GM04504 (cell line): ENCODE measurements at places on chromosomes 16 and 17.

DNA sequence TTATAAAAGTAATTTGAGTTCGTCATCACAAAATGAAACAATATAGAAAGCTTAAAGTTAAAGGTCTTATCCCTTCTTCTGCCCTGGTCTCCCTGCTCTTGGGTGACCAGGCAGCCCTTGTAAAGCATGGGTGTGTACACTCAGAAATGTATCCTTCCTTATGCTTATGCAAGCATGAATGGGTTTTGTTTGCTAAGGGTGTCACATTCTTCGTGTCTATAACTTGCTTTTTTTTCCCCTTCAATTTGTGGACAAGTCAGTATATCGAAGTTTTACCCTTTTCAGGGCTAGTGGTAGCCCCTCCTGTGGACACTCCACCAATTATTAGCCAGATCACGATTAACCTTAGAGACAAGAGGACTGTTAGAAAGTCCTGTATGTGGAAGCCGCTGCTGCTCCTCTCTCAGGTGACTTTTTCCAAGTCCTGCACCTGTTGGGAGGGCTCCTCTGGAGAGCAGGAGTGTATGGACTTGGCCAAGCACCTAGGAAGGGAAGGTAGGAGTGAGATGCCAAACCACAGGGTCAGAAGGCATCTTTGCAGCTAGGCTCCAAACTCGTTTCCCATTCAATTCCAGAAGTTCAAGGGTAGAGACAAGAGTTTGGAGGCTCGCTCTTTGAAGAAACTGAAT, 50.9 kb downstream of the LDHD start:
- no peak for DNase-seq

DNA sequence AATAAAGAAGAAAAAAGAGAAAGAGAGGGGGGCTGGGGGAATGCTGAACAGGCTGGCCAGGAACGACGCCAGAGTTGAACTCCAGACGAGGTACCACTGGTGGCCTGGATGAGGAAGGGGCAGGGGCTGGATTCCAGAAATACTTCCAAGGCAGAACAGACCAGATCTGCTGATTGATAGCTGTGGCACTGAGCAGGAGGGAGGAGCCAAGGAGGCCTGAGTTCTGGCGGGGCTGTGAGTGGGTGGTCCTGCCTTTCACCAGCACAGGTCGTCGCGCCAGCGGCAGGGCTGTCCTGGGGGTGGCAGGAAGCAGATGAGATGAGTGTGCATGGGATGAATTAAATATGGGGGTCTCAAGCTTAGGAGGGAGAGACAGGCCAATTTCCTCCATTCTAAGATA, 5.5 kb downstream of the CCDC42 start:
- no peak for DNase-seq

- no peak for DNase-seq
Observed at GRCh38 chr17:82356845-82357355, 2.1 kb upstream of the TEX19 start.

- no peak for DNase-seq
Observed at GRCh38 chr16:48438414-48438813, 53.2 kb upstream of the SIAH1 start.

- DNase-seq = no peak
Observed at GRCh38 chr17:79374087-79374689, 236.7 kb downstream of the RBFOX3 start.

DNA sequence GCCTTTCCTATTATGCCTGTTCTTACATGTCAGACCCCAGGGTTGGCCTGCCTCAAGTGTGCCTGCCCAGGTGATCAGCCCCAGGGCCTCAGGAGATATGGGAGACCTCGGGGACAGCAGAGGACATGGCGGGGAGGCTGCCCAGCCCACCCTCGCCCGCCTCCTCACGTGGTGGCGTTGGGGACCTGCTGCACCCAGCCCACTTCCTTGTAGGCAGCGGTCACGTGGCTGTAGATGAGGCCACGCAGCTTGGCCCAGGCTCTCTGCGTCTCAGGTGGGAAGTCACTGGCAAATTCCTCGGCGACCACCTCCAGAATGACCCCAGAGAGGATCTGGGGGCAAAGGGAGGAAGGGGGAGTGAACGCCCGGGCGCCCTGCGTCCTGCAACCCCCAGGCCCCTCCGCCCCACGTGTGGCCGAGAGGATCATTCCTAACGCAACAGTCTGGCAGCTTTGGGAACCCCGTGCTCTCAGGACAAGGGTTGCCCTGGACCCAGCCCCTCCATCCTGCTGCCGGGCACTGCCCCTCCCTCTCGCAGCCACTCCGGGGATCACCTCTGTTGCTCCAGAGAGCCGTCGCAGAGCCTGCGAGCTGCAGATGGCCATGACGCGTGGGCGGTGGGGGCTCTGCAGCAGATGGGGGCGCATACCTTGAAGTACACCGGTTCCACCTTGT, 6.6 kb downstream of the CYGB start:
- no peak for DNase-seq

DNA sequence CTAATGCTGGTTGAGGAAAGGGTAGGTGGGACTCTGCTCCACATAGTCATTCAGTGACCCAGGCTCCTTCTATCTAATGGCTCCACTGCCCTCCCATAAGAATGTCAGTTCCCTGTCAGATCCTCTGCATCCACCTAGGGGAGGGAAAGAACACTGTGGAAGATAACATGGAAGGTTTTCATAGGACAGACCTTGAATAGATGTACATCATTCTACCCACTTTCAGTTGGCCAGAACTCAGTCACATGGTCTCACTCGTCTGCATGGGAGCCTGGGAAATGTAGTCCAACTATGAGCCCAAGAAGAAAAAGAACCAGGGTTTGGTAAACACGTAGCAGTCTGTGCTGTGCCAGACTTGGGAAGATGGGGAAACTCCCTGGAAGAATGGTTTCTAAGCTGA, 27.1 kb upstream of the SCNN1B start:
- no peak for DNase-seq

GRCh38 chr16:68434624-68435210, 13.6 kb downstream of the SMPD3 start:
- DNase-seq = no peak

GRCh38 chr17:68785565-68786486, 169.4 kb downstream of the ABCA8 start:
- DNase-seq = no peak

- no peak for DNase-seq
Observed at GRCh38 chr16:58176608-58177352, 21.1 kb downstream of the CSNK2A2 start.

DNA sequence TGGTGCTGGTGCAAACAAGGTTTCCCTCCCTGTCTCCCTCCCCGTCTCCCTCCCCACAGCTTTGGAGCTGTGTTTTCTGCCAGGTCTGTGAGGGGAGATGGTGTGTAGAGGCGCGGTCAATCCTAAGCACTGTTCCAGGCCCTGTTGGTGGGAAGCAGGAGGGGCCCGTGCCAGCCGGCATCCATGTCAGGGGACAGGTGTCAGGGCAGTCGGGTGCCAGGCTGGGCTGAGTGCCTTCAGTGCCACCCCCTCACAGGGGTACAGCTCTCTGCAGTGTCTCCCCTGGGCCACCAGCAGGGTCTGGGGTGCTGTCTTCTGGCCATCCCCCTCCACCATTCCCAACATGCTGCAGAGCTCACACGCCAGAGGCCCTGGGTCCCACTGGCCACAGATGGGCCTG, 73.6 kb downstream of the KLHDC4 start:
- no peak for DNase-seq

DNA sequence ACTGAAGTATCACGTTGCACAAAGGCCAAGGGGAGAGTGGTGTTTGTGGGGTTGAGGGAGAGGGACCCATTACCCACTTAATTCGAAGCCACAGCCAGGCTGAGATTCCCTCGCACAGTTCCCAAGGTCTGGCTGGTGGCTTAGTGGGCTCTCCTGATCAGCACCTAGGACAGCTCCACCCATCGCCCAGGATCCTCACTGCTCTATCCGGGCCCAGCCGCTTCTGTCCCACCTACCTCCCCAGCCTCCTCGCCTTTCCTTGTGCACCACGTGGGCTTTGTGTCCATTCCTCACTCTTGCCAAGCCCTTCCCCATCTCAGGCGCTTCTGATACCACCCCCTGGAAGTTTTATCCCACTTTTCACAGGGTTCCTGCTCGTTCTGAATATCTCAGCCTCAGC, 163.5 kb downstream of the CCT6B start:
- peak; percentile 4 for DNase-seq

DNA sequence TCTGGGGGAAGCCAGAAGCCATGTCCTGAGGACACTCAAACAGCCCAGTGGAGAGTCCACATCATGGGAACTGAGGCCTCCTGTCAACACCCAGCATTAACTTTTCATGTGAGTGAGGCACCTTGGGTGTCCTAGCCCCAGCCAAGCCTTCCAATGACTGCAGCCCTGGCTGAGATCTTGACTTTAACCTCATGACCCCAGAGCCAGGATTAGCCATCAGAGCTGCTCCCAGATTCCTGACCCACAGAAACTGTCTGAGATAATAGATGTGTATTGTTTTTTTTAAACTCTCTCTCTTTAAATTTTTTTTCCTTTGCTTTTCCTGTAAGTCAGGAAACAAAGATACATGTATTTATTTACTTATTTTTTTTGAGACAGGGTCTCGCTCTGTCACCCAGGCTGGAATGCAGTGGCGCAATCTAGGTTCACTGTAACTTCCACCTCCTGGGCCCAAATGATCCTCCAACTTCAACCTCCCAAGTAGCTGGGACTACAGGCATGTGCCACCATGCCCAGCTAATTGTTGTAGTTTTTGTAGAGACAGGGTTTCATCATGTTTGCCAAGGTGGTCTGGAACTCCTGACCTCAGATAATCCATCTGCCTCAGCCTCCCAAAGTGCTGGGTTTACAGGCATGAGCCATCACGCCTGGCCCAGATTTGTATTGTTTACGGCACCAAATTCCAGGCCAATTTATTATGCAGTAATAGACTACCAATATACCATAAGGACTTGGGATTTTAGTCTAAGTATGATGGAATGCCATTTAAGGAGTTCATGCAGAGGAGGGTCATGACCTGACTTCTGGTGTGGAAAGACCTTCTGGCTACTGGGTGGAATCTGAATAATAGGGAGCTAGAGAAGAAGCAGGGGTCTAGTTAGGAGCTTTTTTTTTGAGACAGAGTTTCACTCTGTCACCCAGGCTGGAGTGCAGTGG, 14.0 kb upstream of the TMEM94 start:
- DNase-seq = no peak

DNA sequence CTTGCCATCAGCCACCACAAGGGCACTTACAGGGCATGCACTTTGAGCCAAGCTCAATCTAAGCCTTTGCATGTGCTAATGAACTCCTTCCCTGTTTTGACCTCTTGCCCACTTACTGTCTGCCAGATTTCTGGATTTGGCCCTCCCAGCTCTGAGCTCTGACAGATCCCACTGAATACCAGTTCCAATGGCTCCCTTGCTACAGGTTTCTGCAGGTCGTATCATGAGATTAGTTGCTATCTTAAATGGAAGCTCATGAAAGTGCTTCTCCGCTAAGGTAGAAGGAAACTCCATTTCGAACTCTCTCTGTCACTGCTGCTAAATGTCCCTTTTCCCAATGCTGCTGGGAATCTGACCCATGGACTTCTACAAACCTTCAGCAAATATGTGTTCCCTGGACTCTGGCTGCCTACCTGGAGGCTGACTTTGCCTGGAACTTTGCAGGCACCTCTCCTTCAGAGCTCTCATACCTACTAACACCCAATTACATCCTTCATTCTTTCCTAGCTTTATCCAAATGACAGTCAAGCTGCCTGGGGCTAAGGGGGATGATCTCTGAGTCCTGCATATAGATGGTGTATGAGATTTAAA, 23.5 kb upstream of the TOB1 start:
- no peak for DNase-seq

DNA sequence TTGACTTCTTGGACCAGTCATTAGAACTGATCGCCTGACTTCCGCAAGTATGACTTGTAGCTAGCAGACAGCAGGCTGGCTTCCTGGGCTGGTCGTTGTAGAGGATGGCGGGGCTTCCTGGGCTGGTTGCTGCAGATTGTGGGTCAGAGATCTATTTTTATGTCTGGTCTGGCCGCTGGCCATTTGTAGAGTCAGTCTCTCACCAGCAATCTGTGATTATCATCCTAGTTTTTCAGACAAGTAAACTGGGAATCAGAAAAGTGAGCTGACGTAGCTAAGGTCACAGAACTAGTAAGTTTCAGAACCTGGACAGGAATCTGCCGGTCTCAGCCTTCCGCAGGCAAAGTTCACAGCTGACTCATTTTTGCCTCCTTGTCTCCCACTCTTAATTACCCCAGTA, 19.1 kb downstream of the GPR142 start:
- DNase-seq = no peak

DNA sequence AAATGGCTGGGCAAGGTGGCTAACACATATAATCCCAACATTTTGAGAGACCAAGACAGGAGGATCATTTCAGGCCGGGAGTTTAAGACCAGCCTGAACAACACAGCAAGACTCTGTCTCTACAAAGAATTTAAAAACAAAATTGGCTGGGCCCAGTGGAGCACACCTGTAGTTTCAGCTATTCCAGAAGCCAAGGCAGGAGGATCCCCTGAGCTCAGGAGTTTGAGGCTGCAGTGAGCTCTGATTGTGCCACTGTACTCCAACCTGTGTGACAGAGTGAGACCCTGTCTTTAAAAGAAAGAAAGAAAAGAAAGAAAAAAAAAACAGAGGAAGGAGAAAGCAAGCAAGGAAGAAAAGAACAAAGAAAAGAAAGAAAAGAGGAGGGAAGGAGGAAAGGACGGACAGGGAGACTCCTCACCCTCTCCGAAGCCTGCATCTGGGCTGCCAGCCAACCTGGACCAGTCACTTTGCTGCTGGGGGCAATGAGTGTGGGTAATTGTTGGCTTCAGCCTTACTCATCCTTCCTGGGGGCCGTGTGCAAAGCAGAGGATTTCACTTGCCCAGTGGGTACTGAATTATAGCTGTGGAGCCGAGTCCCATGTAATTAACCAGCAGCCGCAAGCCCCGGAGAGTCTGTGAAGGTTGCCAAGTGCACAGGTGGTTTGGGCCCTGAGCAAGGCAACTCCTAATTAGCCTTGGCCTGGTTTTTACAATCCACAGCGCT, 6.7 kb upstream of the MT4 start:
- DNase-seq = peak; percentile 47

DNA sequence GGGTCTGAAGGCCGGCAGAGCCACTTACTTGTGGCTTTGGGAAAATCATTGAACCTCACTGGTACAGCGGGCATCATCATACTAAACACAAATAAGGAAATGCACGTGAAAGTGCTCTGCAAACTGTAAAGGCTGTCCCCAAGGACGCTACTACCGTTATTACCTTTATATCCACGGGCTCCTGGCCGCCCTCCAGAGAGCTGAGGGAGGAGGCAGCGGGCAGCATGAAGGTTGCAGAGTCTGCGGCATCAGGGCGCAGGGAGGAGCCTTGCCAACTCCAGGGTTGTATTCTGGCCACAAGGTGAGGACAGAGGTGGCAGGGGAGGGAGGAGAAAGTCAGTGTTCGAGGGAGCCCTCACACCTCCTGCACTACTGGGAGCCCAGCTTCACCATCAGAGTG, 68.3 kb upstream of the GCSH start:
- DNase-seq = no peak
